ENCODE measurements at places on chromosomes 11 and 22.

GRCh38 chr11:57459164-57460021 lies 935 bp upstream of the RTN4RL2 start:
- DNase-seq, result peak; percentile 50

DNA sequence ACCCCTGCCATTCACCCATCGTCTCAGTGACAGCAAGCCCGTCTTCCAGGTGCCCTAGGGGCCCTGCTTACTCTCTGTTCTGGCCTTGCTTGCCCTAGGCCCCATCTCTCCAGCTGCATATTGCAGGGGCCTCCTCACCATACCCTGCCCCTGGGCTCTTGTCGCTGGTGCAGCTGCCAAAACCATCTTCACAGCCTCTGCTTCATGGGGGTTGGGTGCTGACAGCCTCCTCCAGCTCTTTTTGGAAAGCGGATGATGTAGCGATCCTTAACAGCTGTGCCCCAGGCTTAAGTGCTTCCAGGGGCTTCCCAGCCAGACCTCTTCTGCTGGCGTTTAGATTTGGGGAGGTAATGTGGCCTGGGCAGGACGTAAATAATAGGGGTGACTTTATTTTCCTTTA lies 61.2 kb upstream of the SUSD2 start:
- peak; percentile 95 for DNase-seq

DNA sequence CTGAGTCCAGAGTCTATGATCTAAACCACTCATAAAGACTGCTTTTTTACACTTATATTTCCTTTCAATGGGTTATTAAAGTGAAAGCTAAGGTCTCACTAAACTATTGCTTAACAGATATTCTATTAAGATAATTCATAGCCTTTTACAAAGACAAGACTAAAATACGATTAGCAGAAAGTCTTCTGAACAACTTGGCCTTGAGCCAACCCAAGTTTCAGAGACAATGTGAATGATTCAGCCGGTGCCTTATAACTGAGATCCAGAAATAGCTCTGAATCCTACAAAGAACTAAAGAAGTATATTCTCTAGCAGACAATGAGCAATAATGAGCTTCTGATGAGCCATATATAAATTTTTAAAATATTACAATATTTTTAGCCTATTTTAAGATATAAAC lies 41.5 kb upstream of the CARD18 start:
- no peak for DNase-seq

DNA sequence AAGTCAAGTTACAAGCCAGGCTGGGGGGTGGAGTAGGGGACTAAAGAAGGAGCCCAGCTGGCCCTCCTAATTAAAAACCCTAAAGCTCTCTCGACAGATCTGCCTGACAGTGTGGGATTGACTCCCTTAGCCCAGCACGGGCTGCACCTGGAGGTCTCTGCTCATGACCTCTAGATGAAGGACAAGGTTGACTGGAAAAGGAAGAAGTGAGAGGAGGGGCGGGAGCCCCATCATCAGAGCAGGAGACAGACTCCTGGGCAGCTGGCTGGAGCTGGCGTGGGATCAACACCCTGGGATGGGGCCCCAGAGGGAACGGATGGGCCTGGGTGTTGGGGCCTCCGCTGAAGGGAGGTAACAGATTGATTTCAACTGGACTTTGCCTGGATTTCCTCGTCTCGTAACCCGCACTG lies 46.1 kb downstream of the RPUSD4 start:
- peak; percentile 97 for DNase-seq

DNA sequence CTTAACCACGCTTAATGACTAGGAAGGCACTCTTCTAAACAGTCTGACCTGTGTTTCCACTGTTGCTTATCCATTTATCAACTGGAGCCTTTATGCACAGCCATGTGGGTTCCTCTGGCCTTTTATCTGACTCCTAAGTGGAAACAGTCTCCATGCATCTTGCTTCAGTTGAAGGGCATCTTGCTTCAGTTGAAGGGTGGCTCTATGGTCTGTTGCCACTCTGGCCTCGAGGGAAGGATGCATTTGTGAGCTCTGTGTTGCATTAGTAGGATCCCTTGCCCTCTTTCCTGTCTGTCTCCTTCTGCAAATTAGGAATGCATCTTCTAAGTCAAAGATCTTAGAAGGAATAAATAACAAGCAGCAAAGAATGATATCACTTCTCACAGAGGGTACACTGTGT lies 25.8 kb upstream of the C11orf96 start:
- DNase-seq, result no peak

GRCh38 chr22:29201782-29202181 lies 3.9 kb upstream of the EMID1 start:
- no peak for DNase-seq

GRCh38 chr22:22931557-22932270 lies 44.1 kb downstream of the IGLL5 start:
- no peak for DNase-seq

- DNase-seq, result no peak
Observed at GRCh38 chr11:126598344-126599216, 243.1 kb downstream of the ST3GAL4 start.

GRCh38 chr22:38228873-38229740 lies 27.3 kb downstream of the MAFF start:
- no peak for DNase-seq

DNA sequence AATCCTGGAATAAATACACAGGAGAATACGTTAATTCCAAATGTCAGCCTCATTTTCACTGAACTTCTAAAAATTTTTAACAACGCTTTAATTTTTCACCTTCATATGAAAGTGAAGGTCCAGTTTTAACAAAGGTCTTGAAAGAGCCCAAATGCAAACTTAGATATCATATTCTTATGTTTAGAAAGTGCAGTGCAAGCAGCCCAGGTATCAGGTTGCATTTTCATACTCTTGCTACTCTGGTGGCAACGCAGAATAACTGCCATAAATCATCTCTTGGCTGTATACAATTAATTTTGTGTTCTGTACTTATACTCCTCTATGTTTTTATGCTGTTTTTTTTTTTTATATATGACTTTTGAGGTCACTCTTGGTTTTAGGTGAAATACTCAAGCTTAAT lies 496.7 kb upstream of the ARHGAP42 start:
- DNase-seq, result no peak

GRCh38 chr11:70948855-70949531 lies 303.4 kb downstream of the SHANK2 start:
- DNase-seq, result no peak

DNA sequence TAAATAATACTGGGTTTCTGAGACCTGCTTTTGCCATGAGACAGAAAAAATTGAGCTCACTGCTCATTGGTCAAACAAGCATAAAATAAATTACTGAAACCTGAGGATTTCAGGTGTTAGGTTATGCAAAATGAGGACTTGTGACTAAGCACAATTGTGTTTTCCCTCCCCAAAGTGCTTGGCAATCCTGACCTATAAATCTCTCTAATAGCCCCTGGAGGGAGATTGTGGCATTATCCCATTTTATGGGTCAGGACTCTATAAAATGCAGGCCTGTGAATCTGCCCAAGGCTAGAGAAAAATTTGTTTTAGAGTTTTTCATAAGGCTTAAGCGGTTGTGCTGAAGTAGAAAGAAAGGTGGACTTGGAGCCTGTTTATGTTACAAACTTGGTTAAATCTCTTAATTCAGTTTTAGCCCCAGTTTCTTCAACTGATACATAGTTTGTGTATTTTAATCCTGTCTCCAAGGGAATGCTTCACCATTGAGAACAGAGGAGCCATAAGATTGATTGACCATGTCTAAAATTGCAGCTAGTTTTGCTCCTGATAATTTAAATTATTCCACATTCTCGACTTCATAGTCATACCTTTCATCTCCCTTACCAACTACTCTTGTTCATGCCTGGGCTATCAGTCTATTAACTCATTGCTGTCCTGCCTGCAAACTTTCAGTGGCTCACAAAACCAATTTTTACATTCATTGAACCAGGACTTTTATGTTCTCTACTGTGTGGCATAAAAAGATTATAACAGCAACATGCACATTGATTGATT lies 63.6 kb upstream of the LRRC4C start:
- DNase-seq, result no peak

DNA sequence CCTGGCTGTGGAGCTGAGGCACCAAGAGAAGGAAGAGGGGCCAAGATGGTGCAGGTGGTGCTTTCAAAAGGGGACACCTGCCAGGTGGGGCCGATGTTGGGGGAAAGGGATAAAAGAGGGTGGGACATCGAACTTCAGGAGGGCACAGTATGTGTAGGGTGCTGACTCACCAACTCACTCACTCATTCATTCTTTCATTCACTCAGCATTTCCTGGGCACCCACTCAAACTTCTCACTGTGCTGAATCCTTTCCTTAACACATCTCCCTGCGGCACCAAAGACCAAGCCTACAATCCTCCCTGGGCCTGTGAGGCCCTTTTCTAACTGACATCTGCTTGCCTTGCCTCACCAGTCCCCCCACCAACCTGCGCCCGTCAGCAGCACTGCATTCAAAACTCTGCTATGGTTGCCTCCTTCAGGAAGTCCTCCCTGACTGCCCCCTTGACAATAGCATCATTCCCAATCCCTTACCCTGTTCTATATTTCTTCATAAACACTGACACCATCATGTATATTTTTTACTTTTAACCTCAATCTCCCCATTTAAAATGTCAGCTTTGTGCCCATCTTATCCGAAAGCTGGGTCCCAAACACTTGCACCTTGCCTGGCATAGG lies 246.6 kb downstream of the MN1 start:
- no peak for DNase-seq

DNA sequence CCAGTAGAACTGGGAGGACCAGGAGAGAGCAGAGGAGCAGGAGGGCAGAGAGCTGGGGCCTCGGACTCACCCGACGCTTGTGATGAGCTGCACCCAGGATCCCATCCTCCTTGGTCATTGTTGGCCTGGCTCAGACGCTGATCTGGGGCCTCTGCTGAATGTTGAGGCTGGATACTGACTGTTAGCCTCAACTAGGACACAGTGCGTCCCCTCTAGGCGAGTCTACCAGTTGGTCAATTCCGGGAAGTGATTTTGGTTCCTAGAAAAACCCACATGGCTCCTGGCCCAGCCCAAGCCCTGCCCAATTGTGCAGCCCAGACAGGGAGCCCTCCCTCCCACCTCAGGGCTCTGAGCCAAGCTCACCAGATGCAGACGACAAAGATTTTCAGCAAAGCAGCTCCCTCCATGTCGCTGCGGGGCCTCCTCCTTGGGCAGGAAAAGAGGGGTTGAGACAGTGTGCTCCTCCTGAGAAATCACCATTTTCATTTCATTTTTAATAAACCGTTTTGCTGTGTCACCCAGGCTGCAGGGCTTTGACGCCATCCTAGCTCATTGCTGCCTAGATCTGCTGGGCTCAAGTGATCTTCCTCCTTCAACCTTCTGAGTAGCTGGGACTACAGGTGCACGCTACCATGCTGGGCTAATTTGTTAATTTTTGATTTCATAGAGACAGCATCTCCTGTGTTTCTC lies at the start of gene APOL4:
Gene APOL4, minus strand, starts transcription at position 180 of the 690 bp plus-strand sequence. Its CDS starts 75 bp downstream, at position 105.
- DNase-seq, result peak; percentile 14

- no peak for DNase-seq
Observed at GRCh38 chr22:24053481-24054226, 42.5 kb downstream of the CABIN1 start.

DNA sequence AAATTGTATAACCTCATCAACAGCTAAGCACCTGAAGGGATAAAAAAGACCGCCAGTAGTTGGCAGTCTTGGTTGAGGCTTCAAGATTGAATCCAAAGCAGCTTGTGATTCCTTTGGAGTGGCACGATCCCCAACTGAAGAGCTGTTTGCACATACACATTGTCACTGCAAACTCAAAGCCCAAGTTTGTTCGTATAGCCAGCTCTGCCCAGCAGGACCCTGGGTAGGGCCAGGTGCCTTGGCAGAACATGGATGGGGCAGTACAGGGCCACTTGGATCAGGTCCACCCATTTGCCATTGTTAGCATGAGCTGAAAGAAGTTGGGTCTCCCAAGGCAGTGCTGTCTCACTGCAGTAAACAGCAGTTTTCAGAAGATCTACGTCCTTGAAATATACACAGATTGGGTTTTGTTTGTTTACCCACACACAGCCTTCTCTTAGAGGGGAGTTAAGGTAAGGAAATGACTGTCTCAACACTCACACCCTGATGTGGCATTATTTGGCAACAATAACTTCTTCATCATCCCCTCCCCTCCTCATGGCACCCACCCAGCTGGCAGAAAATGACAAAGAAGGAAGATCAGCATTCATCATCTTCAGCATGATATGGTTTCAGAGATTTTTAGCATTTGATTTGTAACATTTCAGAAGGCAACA lies 132.9 kb downstream of the COMMD9 start:
- DNase-seq, result no peak

DNA sequence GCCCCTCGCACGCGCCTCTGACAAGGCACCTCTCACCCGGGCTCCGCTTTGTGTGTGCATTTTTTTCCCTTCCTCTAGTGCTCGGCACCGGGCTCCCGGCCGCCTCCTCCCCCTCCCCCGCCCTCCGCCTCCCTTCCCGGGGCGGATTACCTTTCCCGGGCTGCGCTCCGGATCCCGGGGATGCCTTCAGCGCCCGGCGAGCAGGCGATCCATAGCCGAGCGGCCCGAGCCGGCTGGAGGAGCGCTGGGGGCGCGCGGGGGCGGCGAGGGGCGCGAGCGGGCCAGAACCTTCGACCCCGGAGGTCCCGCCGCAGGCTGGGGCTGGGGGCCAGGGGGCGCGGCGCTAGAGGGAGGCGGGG lies 282 bp downstream of the MPPED2 start:
- peak; percentile 23 for DNase-seq

DNA sequence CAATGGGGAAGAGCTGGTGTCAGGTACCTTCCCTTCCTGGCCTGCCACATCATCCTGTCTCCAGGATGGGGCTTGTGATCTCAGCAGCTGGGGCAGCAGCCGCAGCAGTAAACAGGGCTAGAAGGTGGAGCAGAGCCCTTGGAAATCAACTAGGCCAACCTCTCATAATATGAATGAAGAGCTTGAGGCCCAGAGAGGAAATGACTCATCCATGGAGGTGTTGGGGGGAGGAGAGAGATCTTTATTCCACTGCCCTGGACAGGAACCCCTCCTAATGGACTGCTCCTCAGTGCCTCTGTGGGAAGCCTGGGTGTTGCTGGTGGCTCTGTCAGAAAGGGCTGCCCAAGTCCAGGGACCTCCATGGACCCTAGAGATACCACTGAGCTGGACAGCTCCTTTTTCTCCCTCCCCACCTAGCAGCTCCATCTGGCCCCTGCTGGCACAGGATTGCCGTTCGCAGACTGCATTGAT lies 111.8 kb downstream of the OSBP2 start:
- DNase-seq, result no peak

DNA sequence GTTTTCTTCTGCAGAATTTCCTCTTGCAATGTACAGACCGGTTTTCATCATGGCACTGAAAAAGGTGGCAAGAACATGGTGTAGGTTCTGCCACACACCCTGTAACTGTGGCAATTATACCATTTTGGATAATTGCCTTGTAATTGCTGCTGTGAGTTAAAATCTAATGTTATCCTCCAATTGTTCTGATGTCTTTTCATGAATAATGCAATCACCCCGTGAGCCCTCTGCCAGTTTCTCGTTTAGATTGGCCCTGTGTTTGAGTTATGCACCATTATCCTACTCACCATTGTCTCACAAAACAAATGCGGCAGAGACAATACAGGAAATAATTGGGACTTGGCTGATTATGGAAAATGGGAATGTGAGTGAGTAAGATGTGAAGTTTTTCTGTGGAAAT lies 61.8 kb upstream of the MTNR1B start:
- no peak for DNase-seq

GRCh38 chr22:38748487-38749136 lies 7.2 kb downstream of the SUN2 start:
- DNase-seq, result no peak
